Smooth muscle cell of bladder (primary cell): ENCODE measurements at places on chromosomes 4 and X. TPM values are rescaled to one million over a fixed set of nuclear protein-coding genes. Genes with fewer than 3 reads are reported as not detected.

Gene GDPD2
- not detected in 2 replicates for total RNA-seq

Gene TEX11
- total RNA-seq = 0.09 TPM in 1 of 2 replicates, not detected in the other

Gene HOPX
- under 0.01 and 0.46 TPM in 2 replicates for total RNA-seq

Gene STS
- total RNA-seq = 2.3 and 2.4 TPM in 2 replicates
